ENCODE measurements at places on chromosomes 6 and 20.

DNA sequence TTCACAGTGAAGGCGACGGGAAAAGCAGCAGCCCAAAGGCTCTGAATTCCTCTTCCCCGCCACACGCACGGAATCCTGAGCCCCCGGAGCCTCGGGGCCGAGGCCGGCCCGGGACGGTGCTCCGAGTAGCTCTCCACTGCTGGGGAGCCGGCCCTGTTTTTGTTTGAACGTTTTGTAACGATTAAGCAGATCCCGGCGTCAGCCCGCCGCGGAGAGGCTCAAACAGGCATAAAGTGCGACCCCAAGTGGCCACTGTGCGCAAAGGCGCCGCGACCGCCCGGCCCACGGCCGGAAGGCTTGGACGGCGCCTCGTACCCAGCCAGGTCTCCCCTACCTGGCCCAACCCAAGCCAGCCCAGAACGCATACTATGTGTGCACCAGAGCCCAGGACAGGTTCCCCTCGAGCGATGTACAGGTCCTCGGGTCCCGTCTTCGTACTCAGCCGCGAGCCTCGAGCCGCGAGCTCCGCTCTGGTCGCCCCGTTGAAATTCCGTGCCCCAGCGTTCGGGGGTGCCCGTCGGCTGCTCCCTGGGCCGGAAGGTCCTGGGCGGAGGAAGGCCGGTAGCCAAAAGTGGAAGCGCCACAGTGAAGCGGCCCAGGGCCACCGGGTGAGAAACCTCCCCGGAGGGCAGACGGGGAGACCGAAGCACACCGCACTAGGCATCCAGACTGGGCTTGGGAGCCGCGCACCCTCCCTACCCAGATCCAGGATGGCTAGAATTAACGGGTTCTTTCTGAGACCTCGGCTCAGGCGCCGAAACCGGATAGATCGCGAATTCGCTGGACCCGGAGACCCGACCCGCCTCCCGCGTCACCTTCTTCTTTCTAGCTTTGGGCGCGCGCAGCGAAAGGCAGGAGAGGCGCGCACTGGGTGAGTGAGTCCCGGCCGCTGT lies 1.2 kb upstream of the MAFB start:
- DNase-seq = peak; percentile 85

- no peak for DNase-seq
These were observed 25.3 kb upstream of the FABP7 start for GRCh38 chr6:122754191-122754731.

GRCh38 chr6:35473075-35473849 lies 5.1 kb downstream of the RPL10A start:
- DNase-seq = no peak

- DNase-seq = no peak
These were observed 344.4 kb downstream of the ESR1 start for GRCh38 chr6:152151920-152152319.

DNA sequence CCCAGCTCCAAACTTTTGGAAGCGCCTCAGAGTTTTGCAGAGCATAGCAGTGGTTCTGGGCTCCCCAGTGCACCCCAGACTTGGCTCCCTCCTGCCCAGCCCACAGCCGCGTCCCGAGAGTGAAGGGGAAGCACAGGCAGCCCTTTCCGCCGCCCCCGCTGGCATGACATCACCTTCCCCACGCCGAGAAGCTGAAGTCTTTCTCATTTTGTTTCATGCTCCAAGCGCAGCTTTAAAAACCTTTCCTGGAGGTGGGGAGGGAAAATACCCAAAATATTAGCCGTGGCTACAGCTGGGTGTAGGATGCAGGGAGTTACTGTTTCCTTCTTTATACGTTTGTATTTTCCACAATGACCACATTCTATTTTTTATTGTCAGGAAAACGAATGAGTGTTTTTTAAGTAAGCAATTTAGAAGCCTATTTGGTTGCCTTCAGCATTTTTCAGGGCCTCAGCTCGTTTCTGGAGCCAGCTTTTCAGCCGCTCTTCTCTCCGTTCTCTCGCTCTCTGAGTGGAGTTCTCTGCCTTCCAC lies 72.9 kb downstream of the SNX5 start:
- DNase-seq = peak; percentile 80

GRCh38 chr6:106770663-106771062 lies 141.3 kb downstream of the QRSL1 start:
- DNase-seq = no peak

DNA sequence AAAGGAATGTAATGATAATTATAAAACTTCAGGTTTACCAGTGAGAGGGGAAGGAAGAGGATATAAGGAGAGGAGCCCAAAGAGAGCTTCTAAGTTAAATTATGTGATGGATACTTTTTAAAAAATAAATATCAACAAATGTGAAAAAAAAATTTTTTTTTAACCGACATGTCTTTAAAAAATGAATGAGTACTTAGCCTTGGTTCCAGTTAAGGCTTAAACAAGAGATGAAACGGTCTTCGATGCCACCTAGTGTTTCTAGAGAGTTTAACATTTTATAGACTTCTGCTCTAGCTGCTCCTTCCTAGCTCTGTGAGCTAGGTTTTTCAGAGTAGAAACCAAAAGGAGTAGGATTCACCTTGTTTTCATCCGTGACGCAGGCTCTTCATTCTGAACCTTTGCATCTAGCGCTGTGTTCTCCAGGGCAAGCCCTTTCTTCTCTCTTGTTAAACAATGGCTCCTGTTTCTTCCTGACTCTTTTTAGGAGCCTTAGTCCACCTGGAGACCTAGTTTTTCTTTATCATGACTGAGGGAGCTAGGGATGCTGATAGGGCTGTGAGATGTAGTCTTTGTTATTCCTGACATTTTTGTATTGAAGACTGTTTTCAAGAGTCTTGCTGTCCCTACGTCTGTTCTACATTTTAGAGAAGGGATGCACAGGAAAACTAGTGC lies 42.4 kb upstream of the GNRH2 start:
- no peak for DNase-seq

DNA sequence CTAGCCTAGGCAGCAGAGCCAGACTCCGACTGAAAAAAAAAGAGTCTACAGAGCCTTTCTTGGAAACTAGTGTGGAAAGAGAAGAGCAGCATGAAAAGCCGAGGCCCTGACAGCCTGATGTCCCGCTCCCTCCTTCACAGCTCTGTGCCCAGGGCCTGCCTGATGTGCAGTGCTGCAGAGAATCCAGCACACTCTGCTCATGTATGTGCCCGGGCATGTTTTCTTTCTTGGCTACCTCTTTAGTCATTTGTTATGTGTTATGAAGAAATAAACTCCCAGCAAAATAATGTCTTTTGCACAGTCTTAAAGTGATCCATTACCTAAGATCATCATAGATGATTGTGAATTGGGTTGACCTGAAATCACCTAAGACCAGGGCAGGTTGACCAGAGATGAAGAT lies 78.1 kb upstream of the EZR start:
- DNase-seq = no peak

DNA sequence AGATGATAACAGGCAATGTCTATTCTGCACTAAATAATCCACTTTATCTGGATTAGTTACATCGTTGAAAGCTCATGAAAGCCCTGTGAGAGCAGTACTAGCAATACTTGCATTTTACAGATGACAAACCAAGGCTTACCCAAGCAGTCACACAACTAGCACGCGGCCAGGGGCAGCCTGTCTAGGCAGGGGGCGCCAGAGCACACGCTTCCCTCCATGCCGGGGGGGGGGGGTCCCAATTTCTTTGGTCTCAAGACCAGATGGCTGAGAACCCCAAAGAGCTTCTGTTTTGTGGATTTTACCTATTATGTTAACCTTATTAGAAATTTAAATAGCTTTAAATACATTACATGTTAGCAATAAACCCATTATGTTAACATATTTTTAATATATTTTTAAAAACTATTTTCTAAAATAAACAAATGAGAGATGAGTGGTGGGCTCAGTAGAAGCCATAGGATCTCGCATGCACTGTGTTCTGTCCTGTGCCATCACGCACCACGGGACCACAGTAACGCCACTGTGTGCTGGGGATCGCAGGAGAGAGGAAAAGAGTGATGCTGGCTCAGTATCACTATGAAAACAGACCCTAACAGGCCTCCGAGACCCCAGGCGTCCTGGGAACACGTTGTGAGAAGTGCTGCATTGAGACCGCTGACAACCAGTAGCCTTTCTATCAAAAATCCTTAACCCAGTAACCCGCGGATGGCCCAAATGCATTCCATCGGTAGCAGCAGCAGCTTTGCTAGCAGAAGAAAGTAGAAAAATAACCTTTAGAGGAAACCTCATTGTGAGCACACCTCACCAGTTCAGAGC lies 5.3 kb upstream of the PRR18 start:
- DNase-seq = peak; percentile 52

GRCh38 chr6:35154262-35154661 lies 13.1 kb upstream of the TCP11 start:
- no peak for DNase-seq

GRCh38 chr6:79215213-79215824 lies 19.2 kb downstream of the HMGN3 start:
- DNase-seq = no peak

GRCh38 chr6:160285541-160286105 lies 27.0 kb upstream of the SLC22A2 start:
- DNase-seq = no peak

DNA sequence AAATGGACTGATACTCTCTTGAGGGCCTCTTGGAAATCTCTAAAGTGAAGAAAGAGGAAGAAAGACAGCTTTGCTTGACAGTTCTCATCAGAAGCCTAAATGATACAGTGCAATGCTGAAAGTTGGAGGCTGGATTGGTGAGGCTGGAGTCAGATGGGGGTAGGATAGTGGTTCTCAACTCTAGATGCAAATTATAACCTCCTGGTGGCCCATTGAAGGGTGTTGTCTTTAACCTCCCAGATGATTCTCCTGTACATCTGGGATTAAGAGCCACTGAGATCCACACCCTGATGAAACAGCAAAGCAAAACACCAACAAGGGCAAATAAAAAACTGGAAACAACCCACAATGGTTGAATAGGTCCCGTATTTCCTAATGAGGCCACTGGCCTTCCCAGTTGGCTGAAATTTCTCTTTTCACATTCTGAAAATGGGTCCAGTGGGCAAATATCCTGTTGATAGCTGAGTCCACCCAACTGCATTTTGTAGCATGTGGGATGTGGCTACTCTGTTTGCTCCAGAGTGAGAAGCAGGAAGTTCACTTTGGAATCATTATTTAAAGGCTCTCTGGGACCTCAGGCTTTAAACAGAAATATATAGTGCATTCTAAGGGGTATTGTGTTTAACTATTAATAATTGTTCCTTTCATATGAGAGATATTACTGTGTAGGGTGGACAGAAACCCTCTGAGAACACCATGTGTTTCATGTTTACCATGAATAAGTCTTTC lies 208.1 kb downstream of the SOX4 start:
- DNase-seq = no peak

GRCh38 chr6:107244742-107245480 lies 129.6 kb upstream of the BEND3 start:
- no peak for DNase-seq

Data from stimulated activated CD4-positive, alpha-beta T cell treated with anti-CD3 and anti-CD28 coated beads, Interleukin-2, amount 100 ng/mL, for 24 hours (primary cell).